Stimulated activated CD8-positive, alpha-beta memory T cell treated with anti-CD3 and anti-CD28 coated beads, Interleukin-7, amount 100 ng/mL, for 48 hours (primary cell): ENCODE measurements at places on chromosomes 1 and 21.

DNA sequence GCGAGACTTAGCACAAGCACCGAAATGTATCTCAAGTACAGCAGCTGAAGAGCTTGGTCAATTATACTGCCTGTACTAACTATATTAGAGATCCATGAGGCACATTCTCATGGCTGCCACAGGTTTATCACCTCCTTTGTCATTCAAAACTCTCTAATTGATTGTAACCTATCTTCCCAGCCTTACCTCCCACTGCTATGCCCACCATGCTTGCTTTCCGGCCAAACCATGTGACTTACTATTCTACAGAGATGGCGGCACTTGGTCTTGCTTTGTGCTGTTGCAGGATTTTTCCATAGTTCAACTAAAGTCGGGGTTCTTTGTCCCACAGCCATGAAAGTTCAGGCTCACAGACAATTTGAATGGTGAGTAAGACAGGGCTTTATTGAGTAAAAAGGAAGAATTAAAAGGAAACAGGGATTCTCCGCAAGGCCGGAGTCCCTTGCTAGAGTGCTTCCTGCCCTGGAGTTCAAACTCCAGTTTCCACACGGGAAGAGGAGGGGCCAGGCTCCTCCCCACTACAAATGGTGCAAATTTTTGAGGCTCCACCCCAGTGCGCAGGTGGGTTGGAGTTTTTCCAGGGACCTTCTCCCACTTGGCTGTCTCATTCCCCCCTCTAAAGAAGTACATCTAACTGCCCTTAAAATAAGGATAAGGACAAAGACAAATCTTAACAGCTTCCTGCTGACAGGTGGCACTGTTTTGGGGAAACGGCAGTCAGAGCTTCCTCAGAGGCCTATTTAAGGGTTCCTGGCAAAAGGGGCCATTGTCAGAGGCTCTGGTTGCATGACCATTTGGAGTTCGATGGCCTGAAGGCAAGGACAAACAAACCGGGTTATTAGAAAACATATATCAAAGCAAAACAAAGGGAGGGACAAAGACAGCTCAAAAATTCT lies 28.7 kb downstream of the FMO2 start:
- DNase-seq: no peak

DNA sequence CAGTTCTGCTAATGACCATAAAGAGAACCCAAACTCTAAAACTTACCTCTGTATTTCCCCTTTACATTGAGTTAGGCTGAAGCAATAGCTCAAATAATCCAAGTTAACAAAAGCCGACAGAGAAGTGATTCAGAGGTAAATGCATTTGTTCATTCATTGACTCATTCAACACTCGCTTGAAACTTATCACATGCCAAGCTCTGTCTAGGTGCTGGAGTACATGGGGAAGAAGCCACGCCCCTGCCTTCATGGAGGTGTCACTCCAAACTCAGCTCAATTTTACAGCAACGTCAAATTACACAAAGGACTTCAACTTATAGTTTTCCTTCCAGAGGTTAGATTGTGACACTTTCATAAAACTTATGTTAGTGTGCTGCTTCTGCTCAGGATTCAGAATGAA lies 45.8 kb downstream of the SLC25A24 start:
- no peak for DNase-seq

- no peak for DNase-seq
Measured at GRCh38 chr1:211628417-211628816, 47.0 kb downstream of the NEK2 start.

- DNase-seq: no peak
Measured at GRCh38 chr1:12616709-12617373, 1.2 kb downstream of the DHRS3 start.

GRCh38 chr1:246306415-246307037 lies 200.6 kb downstream of the SMYD3 start:
- no peak for DNase-seq

GRCh38 chr1:94866164-94866807 lies 46.1 kb downstream of the SLC44A3 start:
- no peak for DNase-seq

DNA sequence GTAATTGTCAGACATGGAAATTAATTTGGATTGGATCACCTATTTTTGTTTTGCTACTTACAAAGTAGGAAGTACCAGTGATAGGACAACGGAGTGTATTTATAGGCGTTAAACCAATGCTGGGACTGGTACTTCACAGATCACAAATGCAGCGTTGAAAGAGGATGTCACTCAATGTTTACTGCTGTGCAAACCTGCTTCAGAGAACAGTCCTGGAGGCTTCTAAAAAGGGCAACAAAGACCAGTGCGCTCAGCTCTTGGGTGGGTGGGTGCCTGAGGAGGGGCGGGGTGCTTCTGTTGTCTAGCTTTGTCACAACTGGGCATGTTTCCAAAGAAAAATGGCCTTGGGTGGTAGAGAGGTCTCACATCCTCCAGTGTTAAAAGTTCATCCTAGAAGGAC lies 2.1 kb downstream of the C1orf21 start:
- DNase-seq: no peak

GRCh38 chr1:214432245-214432644 lies 119.2 kb downstream of the PTPN14 start:
- DNase-seq: no peak
